ENCODE measurements at places on chromosomes 6 and 20. TPM values are rescaled to one million over a fixed set of nuclear protein-coding genes. Genes with fewer than 3 reads are reported as not detected.

ASIP gene
- not detected for total RNA-seq

KHDC1L gene
- total RNA-seq, result not detected

C6orf52 gene
- total RNA-seq, result 1.8 TPM

BMP7 gene
- total RNA-seq, result 0.34 TPM

GSTA1 gene
- 8.1 TPM for total RNA-seq

LSM14B gene
- 36.3 TPM for total RNA-seq

DEFB132 gene
- total RNA-seq, result not detected

GLP1R gene
- total RNA-seq, result not detected

ULBP1 gene
- total RNA-seq, result not detected

RGS17 gene
- total RNA-seq, result 0.61 TPM

LGSN gene
- 0.06 TPM for total RNA-seq

CST1 gene
- total RNA-seq, result not detected

TREML2 gene
- not detected for total RNA-seq

C6orf58 gene
- not detected for total RNA-seq

PDYN gene
- total RNA-seq, result not detected

PAK1IP1 gene
- 9.4 TPM for total RNA-seq

OPN5 gene
- total RNA-seq, result not detected

MOG gene
- total RNA-seq, result not detected

SNPH gene
- total RNA-seq, result 1.4 TPM

FNDC1 gene
- 0.21 TPM for total RNA-seq

TTK gene
- 5.7 TPM for total RNA-seq

EFCAB8 gene
- 0.11 TPM for total RNA-seq

CALHM6 gene
- total RNA-seq, result 0.61 TPM

PRDM13 gene
- not detected for total RNA-seq

MROH8 gene
- total RNA-seq, result 1.9 TPM

FAM83D gene
- 11.2 TPM for total RNA-seq

ACTL10 gene
- 3.5 TPM for total RNA-seq

PRDM1 gene
- total RNA-seq, result 16.6 TPM

TSBP1 gene
- not detected for total RNA-seq

CGA gene
- total RNA-seq, result not detected

WFDC12 gene
- not detected for total RNA-seq

LINC00237 gene
- not detected for total RNA-seq

ZDHHC14 gene
- 11.6 TPM for total RNA-seq

BRD2 gene
- total RNA-seq, result 128 TPM

AP5S1 gene
- total RNA-seq, result 14.2 TPM

RAET1E gene
- 0.61 TPM for total RNA-seq

HCRTR2 gene
- not detected for total RNA-seq

INSM1 gene
- 5.5 TPM for total RNA-seq

SESN1 gene
- total RNA-seq, result 27.5 TPM

PCK1 gene
- 214 TPM for total RNA-seq

LHFPL5 gene
- not detected for total RNA-seq

CABLES2 gene
- total RNA-seq, result 7.8 TPM

PRPH2 gene
- total RNA-seq, result 0.67 TPM

DUSP22 gene
- total RNA-seq, result 26.5 TPM

FAM184A gene
- total RNA-seq, result 0.85 TPM

DNMT3B gene
- 0.78 TPM for total RNA-seq

CFAP61 gene
- total RNA-seq, result not detected

RCAN2 gene
- total RNA-seq, result 9.8 TPM

OPRM1 gene
- total RNA-seq, result not detected
